GM13976 (cell line): ENCODE measurements at places on chromosomes 6 and 20.

- DNase-seq = no peak
Measured at GRCh38 chr6:46655803-46656202, 3.0 kb downstream of the SLC25A27 start.

- no peak for DNase-seq
Measured at GRCh38 chr6:115137910-115138309, 795.1 kb upstream of the HS3ST5 start.

GRCh38 chr20:17960927-17961586, 7.5 kb downstream of the SNX5 start:
- DNase-seq = no peak

DNA sequence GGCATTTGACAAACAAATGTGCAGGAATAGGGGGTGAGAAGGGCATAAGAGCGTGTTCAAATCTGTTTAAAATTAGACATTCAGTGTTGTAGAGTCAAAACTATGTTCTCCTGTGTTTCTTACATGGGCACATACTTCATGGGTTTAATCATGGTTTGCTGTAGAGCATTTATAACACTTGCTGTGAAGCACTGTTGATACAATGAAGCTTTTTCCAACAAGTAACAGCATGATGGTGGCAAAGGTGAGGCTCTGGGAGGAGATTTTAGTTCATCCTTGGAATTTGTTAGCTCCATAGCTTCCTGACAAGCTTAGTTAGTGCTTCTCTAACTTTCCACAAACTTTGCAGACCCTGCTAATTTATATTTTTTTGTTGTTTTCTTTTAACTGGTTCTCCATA, 900.7 kb downstream of the TFAP2A start:
- DNase-seq = no peak

DNA sequence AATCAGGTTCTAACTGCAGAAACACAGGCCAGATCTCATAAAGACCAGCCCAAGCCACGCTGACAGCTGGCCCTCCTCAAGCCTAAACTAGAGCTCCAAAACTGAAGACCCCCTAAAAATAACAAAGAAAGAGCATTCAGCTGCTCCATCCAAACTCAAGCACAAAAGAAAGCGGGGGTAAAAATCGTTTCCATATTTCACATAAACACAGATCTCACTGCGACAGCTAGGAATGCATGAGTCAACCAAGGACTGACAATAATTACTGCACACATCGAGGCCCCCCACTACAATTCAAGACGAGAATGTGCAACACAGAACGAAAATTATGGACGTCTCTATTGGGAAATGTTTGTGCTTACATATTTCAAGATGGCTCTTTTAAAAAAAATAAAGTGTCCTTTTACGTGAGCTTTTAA, 31.1 kb downstream of the CNKSR3 start:
- DNase-seq = no peak

DNA sequence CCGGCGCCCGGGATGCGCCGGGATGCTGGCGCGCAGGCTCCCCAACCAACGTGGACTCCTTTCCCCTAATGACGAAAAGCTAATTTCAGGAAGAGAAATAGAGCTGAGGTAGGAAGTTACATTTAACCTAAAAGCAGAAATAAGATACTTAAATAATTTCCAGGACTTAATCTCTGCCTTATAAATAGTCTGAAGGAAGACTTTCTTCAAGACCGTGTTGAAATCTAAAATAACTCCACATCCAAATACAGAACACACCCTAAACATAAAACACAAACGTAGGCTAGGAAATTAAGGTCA, 1.3 kb downstream of the ASF1A start:
- DNase-seq = no peak

GRCh38 chr6:32742374-32742773, 1.2 kb downstream of the HLA-DQA2 start:
- DNase-seq = no peak

- peak; percentile 80 for DNase-seq
Measured at GRCh38 chr6:35327349-35328027, 14.9 kb upstream of the PPARD start.

- no peak for DNase-seq
Measured at GRCh38 chr20:35311409-35311808, 19.2 kb upstream of the FAM83C start.

DNA sequence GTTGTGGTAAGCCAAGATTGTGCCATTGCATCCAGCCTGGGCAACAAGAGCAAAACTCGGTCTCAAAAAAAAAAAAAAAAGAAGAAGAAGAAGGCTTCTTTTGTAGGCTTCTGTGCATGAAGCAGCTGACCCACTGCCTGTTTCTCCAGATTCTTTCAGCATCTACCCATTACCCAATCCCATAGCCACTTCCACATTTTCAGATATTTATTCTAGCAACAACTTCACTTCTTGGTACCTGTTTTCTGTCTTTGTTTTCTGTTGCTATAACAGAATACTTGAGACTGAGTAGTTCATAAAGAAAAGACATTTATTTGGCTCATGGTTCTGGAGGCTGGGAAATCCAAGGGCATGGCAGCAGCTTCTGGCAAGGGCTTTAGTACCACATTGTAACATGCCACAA, 95.3 kb upstream of the SGK1 start:
- no peak for DNase-seq

GRCh38 chr6:150755042-150755441, 110.5 kb upstream of the MTHFD1L start:
- DNase-seq = no peak

- peak; percentile 31 for DNase-seq
Measured at GRCh38 chr6:154805288-154805911, 72.2 kb downstream of the SCAF8 start.

DNA sequence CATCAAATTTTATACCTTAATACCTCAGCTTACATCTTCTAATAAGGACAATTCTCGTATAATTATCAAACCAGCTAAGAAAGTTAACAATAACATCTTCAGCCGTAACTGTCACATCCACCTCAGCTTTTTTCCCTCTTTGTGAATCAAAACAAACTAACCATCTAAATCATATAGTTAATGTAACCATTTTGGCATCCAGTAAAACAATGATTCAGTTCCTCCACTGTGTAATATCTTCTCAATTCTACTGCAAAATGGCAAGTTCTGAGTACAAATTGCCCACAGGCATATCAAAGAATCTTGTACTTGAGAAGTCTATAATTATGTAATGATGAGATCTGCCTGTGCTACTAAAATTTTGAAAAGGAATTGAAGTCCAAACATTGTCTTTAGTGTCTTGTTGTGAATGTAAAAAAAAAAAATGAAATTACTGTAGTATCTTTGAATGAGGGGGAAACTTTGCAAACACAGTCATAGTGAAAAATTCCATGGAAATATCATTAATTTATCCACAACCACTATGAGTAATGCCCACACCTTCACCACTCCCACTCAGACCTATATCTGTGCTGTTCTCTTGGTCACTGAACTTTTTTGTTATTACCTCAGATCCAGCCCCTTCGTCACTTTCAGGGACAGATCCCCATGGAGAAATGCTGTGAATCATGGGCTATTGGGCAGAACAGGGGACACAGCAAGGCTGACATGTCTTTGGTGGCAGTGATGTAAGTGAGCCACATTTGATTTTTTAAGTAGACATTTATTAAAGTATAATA, 178.6 kb upstream of the RAB32 start:
- no peak for DNase-seq

GRCh38 chr6:1908784-1909183, 299.1 kb downstream of the FOXC1 start:
- no peak for DNase-seq

DNA sequence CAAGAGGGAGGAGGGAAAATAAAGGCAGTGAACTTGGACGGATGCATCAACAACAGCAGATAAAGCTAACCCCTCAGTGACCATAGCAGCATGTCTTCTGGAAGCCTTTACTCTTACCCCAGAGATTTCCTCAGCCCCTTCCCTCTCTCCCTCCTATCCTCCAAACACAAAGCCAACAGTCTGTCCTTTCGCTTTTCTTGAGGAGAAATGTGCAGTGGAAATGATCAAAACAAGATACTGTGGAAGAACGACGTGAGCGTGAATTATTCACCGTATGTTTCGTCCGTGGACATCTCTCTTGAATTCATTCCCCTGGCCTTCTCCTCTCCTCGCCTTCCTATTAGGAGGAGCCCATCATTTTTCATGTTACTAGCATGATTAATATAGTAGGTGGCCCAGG, 8.5 kb downstream of the NRN1 start:
- DNase-seq = no peak

GRCh38 chr20:64077876-64078551, 1.3 kb downstream of the RGS19 start:
- DNase-seq = no peak

GRCh38 chr6:5180636-5181035, 80.1 kb downstream of the LYRM4 start:
- no peak for DNase-seq

GRCh38 chr6:49072146-49072545, 390.9 kb downstream of the MMUT start:
- DNase-seq = no peak

DNA sequence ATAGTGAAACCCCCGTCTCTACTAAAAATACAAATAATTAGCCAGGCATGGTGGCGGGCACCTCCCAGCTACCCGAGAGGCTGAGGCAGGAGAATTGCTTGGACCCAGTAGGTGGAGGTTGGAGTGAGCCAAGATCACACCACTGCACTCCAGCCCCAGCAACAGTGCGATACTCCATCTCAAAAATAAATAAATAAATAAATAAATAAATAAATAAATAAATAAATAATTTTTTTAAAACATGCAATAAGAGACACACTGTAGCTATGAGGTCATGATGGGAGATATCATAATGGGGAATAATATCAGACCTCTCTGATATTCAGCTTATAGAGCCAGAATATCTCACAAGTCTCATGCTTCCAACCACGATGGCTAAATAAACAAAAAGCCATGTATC, 82.3 kb downstream of the CD24 start:
- DNase-seq = no peak

DNA sequence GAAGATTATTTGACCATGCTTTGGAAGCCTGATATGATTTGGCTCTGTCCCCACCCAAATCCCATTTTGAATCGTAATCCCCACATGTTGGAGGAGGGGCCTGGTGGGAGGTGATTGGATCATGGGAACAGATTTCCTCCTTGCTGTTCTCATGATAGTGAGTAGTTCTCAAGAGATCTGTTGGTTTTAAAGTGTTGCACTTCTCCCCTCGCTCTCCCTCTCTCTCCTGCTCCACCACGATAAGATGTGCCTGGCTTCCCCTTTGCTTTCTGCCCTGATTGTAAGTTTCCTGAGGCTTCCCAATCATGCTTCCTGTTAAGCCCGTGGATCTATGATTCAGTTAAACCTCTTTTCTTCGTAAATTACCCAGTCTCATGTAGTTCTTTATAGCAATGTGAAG, 21.7 kb upstream of the FAM217A start:
- DNase-seq = no peak

DNA sequence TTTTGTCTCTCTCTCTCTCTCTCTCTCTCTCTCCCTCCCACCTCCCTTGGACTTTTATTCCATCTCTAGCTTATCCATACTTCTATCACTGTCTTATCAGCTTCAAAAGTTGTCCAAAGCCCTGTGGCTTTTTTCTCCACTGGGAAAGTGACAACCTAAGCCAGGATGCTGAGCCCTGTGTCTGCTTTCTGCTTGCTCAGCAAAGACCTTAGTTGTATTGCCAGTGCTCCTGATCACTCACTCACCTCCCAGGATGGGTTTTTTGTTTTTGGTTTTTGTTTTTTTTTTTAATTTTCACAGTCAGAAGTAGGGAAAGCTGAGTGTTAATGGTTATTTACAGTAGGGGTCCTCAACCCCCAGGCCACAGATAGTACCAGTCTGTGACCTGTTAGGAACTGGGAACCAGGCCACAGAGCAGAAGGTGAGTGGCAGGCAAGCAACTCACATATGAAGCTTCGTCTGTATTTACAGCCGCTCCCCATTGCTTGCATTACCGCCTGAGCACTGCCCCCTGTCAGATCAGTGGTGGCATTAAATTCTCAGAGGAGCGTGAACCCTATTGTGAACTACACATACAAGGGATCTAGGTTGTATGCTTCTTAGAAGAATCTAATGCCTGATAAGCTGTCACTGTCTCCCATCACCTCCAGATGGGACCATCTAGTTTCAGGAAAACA, 125.0 kb upstream of the ID4 start:
- no peak for DNase-seq

DNA sequence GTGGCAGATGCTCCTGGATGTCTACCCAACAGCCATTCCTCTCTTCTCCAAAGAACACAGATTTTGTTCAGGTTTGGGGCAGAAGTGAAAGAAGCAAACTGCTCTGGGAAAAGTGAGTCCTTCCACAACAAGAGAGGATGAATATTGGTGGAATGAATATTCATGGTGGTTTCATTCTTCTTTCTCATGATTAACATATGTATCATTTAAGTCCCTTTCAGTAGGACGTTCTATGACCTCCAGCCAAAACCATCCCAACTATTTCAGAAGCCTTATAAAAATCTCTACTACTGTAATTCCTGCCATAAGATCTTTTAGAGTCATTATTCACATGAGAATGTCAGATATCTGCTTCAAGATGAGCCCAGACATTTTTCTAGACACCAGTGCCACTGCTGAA, 44.4 kb downstream of the MDN1 start:
- DNase-seq = no peak
